GOT3 (cell line): ENCODE measurements at places on chromosomes 1 and 21.

GRCh38 chr21:44792702-44793591 is 8.7 kb downstream of the UBE2G2 start:
- no peak for DNase-seq

- no peak for DNase-seq
These were observed 12.2 kb downstream of the UTP25 start for GRCh38 chr1:209839875-209840546.

DNA sequence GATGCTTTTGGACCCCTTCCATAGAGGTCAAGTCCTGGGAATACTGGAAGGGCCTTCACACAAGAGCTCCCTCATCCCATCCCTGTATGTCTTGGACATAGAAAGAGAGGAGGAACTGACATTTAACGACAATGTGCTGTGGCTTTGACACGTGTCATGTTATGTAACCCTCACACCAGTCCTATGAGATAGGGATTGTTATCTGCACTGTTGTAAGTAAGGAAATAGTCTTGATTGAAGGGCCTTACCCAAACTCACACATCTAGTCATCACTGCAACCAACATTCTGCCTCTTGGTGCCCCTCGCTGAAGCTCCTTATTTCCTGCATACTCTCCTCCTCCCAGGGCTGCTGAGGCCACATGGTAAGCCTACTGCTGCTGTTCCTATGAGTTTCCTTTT is 63.7 kb upstream of the ANGPTL1 start:
- no peak for DNase-seq

GRCh38 chr1:65198096-65198495 is 50.1 kb downstream of the AK4 start:
- no peak for DNase-seq

DNA sequence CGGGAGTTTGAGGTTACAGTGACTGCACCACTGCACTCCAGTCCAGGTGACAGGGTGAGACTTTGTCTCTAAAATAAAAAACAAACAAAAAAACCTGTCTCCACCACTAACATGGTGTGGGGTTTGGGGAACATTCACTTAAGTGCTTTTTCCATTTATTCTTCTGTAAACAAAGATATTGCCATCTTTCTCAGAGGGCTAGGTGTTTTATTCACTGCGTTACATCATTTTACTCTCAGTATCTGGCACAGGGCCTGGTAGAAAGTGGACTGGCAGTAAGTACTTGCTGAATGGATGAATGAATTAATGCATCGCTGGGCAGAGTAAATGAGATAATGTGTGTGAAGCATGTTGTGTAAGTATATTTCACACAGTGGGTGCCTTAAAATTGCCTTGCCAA is 20.1 kb downstream of the KIAA0040 start:
- DNase-seq, result no peak

DNA sequence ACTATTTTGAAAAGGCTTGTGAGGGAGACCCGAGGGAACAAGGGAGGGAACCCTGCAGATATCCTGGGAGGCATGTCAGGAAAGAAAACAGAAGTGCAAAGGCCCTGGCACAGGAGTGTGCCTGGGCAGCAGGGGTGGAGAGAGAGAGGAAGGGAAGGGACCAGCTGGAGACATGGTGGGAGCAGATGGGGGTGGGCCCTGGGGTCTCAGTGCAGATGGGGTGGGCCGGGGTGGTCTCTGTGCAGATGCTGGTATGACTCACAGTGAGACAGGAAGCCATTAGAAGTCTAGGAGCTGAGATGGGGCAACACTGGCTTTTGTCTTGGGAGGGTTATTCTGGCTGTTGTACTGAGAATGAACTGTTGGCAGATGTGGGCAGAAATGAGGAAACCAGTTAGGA is 363.6 kb upstream of the C1orf174 start:
- no peak for DNase-seq
